ENCODE measurements at places on chromosomes 7 and 10.

DNA sequence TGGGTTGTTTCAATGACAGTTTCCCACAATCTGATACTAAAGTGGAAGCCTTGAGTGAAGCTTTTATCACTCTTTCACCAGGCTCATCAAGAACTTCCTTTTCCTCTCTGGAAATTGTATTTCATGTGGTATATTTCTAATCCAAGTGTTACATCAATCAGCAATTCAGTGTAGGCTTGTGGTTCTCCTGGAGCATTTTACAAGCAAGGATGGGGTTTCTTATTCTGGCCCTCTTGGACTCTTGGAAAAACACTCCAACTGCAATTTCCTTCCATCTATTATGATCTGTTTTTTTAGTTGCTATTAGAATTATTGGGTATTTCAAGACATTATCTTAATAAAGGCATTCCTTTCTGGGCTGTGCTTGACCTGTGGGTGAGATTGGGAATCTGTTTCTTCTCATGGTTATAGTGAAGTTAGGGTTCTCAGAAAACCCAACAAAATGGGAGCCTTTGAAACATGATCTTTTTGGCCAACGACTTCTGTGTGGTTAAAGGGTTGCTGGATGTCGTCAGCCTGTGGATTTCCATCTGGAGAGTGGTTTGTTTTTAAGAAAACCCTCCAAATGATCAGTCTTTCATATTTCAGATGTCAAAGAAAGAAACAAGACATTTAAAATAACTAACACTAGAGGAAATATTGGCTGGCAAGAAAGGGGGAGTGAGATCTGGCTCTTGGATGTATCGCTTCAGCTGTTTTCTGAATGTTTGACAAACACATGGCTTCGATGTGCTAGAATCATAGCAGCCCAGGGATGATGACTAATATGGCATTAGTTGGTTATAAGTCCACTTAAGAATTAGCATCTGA, 540.2 kb downstream of the LRMDA start:
- DNase-seq: no peak

GRCh38 chr10:112763916-112764520, 186.0 kb upstream of the TCF7L2 start:
- no peak for DNase-seq

GRCh38 chr7:44633254-44634186, 27.1 kb downstream of the OGDH start:
- DNase-seq: no peak

GRCh38 chr10:106992055-106992454, 172.5 kb downstream of the SORCS1 start:
- no peak for DNase-seq

DNA sequence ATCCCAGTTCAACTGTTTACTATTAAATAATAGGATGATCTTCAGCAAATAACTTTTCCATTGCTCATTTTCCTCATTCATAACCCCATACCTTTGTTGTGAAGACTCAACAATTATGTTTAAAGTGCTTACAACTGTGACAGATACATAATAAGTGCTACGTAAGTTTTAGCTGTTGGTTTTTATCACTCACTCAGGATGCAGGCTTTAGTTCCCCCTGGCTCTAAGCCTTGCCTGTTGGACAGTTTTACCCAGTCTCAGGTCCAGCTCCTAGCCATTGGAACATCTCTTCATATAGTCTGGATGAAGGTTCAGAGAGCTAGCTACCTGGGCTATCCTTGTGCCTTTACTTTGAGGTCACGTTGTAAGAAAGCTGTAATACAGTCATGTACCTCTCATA, 353.2 kb downstream of the CRPPA start:
- no peak for DNase-seq

DNA sequence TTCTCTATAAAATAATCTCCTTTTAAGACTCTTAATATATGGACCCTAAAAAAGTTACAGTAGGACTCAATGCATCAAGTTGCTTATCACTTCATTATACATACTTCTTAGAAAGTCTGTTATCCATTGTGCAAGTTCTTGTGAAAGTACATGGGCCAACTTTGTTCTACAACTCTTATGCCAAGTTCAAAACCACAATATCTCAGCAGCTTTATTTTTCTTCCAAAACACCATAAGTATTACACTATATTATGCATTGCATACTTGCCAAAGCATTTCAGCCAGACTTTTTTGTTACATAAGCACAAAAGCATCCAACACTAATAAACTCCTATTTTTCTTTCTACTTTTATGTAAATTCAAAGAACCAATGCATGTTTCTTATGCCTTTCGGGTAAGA, 94.4 kb downstream of the AHR start:
- DNase-seq: no peak

DNA sequence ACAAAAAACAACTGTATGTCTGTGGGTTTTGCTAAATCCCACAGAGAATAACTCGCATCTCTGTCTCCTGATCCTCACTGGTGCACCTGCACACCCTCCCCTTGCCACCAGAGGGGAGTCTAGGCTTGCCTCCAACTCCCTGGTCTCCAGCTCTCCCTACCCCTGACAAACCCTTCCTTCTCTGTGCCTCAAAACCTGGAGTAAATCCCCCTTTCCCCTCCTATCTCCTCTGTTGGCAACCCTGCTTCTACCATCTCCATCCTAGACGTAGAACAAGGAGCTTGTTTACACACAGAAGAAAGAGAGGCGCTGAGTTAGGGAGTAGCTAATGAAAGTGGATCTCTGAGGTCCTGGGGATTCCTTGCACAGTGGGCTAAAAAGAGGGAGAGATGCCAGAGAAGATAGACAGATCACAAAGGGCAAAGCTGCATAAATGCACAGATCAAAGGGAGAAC, 6.0 kb downstream of the MBLAC1 start:
- DNase-seq: no peak

GRCh38 chr10:118286051-118286838, 55.9 kb downstream of the FAM204A start:
- no peak for DNase-seq

- no peak for DNase-seq
Measured at GRCh38 chr10:76357726-76358415, 926.4 kb downstream of the LRMDA start.

GRCh38 chr10:132485391-132485790, 52.2 kb upstream of the INPP5A start:
- DNase-seq: no peak

GRCh38 chr7:1858435-1859265, 188.6 kb downstream of the ELFN1 start:
- no peak for DNase-seq

DNA sequence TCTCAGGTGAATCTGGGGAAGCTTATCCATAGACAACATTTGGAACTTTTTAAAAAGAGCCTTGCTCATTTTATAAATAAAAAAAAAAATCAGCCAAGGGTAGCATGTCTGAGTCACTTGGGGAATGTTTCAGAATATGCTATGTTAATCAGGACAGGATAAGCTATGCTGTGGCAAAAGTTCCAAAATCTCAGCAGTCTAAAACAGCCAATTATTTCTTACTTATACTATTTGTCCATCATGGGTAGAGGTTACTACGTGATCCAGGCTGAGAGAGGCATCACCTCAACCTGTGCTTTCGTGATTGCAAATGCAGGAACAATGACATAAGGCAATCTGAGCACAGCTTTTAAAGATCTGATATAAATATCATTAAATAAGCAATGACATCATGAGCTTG, 6.5 kb downstream of the SLC13A1 start:
- DNase-seq: no peak

GRCh38 chr10:126420567-126421300, 32.5 kb upstream of the ADAM12 start:
- no peak for DNase-seq

Data from stimulated activated CD8-positive, alpha-beta memory T cell treated with anti-CD3 and anti-CD28 coated beads, Interleukin-7, amount 100 ng/mL, for 1 hour (primary cell).